EL (cell line): ENCODE measurements at places on chromosomes 16 and 17.

GRCh38 chr17:65684631-65685030 lies 123.2 kb upstream of the AXIN2 start:
- DNase-seq, result no peak

GRCh38 chr16:26196310-26196709 lies 504.6 kb downstream of the HS3ST4 start:
- no peak for DNase-seq

DNA sequence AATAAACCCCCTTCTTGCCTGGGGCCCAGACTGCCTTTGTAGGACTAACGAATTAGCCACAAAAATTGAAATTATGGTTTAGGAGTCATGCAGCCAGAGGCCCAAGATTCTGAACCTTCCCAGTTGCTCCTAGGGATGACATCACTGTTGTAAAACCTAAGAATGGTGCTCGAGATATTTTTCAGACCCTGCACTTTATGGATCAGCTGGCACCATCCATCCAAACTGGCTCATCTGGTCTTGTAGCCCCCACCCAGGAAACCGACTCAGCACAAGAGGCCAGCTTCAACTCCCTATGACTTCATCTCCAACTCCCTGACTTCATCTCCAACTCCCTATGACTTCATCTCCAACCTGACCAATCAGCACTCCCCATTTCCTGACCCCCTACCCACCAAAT lies 10.9 kb upstream of the EVPL start:
- peak; percentile 32 for DNase-seq

DNA sequence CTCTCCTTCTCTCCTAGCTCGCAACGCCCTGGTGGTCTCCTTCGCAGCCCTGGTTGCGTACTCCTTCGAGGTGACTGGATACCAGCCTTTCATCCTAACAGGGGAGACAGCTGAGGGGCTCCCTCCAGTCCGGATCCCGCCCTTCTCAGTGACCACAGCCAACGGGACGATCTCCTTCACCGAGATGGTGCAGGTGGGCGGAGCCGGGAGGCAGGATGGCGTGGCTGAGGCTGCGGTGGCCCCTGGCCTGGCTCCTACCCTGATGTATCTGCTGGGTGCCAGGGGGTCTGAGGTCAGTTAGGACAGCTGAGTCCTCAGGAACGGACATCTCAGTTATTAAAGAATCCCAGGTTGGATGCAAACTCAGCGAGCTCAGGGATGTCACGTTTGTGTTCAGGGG lies 16.7 kb downstream of the SLC26A11 start:
- DNase-seq, result no peak

GRCh38 chr17:43531955-43532354 lies 14.2 kb downstream of the ETV4 start:
- DNase-seq, result peak; percentile 34

GRCh38 chr17:43553573-43553972 lies 7.4 kb upstream of the ETV4 start:
- DNase-seq, result no peak

DNA sequence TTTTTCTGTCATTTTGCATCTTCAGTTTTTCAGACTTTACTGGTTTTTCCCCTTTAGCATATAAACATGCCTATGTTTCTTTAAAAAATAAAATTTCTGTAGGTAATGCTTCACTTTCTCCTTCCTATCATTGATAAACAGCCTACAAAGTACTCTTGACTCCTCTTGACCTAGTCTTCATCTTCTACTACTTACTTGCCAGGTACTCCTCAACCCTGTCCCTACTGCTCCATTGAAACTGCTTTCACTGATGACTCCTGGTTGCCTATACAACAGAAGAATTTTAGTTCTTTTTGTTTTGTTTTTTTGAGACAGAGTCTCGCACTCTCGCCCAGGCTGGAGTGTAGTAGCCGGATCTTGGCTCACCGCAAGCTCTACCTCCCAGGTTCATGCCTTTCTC lies 7.0 kb downstream of the DDX42 start:
- DNase-seq, result no peak

DNA sequence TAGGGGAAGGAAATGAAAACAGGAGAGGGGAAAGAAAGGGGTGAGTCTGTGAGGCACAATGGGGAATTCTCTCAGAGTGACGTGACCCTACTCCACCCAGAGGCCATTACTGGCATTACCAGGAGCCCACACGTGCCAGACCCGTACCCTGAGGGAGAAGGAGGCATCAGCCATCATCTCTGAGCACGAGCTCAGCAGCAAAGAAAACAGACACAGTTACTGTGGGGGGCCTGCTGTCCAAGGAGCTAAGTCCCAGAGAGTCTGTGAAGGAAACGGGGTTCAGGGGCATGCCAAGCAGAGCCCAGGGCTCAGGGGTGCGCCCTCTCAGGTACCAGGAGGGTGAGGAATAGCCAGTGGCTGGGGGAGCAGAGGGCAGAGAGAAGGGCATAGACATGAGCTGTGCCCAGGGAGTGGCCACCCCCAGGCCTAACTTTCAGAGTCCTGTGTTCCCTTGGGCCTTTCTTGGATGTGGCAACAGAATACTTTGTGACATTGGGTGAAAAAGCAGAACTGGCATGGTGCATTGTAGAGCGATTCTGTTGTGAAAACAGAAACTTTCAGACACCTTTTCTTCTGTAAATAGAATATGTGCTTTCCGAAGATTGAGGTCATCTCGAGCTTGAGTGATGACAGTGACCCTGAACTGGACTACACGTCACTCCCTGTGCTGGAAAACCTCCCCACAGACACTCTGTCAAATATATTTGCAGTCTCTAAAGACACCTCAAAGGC lies 11.3 kb downstream of the TAF1C start:
- DNase-seq, result no peak

GRCh38 chr17:49551221-49552069 lies 24.2 kb upstream of the NXPH3 start:
- no peak for DNase-seq

DNA sequence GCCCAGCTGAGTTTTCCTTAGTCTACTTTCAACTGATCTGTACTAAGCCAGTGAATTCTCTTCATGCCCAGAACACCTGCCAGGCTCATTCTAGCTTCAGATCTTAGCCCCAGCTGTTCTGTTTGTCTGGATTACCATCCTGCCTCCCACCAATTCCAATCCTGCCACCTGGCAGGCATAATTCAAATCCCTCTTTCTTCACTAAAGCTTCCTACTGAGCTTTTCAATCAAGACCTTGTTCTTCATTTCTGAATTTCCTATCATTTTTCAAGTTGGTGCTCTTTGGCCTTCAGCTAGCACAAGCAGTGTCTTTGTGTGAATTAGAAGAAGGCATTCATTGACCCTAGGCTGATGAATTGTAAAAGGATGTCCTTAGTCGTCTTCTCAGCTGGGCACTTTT lies 357.6 kb downstream of the UTP18 start:
- no peak for DNase-seq

GRCh38 chr17:74491626-74492025 lies 25.2 kb downstream of the CD300A start:
- DNase-seq, result no peak

DNA sequence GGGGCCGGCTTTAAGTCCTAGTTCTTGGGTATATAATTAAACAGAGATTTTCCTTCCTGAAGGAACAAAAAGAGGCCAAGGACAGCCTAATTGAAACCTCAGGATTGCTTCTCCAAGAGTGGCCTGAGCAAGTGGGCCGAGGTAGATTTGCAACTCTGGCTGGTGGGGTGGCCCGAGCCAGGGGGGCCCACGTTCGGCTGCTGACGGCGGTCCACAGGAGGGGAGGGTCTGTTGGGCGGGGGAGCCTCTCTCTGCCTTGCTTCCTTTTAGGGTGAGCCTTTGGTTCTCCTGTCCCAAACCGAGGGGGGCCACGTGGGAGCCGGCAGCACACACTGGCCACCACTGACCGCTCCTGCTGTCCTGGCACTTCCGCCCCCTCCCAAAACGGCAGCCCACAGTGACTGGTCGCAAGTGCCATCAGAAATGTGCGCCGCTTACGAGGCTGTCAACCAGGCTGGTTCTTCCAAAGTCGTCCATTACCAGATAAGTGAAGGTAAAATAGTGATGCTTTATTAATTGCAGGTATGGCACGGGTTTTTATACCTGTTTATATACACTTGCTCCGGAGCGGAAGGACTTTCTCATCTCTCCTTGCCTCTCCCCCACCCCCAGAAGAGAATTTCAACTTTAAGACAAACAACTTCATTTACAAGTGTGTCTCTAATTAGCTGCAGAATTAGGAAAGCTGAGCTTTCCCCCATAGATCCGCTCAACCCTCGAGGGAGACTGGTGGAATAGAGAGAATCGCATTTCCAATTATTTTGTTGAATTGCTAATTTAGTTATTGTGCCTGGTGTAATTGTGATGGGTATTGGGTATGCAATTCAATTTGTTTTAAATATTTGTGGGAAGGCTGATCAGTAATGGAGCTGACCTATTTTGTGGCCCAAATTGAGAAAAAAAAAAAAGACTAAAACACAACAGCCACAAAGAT lies 117.8 kb downstream of the AATF start:
- DNase-seq, result no peak

GRCh38 chr16:83356266-83356665 lies 451.5 kb upstream of the HSBP1 start:
- DNase-seq, result peak; percentile 56

DNA sequence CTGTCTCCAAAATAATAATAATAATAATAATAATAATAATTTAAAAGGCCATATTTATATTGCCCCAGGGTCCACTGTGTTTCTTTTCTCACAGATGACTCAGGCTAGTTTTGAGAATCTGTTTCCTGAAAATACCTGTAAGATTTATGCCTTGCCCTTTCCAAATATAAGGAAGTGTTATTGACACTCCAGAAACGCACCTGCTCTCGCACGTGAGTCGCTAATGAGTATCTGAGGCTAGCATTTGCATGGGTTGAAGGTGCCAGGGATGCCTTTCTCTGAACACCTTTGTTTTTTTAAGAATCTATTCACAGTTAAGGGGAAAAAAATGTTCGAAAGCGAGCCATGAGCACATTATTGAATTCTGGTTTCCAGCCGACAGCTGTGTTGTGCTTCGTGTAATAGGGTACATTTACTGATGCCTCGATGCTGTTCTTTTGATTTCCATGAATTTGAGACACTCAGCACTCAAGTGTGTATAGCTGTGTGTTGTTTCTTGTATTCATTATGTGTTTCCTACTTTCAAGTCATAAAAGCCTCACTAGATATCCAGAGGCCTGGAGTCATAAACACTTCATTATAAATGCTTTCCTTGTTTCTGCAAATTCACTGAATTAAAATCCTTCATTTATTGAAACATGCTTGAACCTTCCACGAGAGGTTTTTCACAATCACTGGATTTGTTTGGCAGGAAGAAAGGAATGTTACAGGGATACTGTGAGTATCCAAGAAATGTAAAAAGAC lies 45.0 kb upstream of the NOL11 start:
- DNase-seq, result no peak

DNA sequence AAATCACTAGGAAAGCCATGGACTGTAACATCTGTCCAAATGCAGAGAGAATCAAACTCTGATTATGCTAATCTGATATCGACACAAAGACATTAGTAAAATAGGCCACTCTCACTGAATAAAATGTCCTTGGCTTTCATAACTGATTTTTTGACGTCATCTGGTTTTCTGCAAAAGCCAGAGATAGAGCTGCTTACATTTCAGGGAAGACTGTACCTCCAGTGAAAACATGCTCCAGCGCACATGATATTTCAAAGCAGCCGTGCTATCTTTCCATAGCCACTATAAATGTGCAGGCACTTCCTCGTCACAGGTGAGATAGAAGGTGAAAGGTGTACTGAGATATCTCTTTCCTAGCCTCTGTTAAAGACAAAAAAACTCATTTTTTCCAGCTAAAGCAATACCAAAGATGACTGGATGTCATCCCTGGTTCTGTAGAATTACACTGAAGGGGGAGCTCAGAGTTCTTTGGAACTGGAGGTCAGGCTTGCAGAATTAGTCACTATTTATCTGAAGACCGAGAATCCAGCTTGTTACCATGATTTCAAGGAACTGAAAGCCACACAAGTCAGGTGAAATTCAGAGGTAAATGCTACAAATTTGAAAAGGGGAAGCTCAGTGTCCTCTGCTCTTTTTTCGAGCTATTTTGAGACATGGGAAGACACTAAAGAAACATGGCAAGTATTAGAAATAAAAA lies 249.5 kb downstream of the CA10 start:
- no peak for DNase-seq

- DNase-seq, result no peak
These were observed 95.7 kb upstream of the DNAH17 start for GRCh38 chr17:78672871-78673371.

DNA sequence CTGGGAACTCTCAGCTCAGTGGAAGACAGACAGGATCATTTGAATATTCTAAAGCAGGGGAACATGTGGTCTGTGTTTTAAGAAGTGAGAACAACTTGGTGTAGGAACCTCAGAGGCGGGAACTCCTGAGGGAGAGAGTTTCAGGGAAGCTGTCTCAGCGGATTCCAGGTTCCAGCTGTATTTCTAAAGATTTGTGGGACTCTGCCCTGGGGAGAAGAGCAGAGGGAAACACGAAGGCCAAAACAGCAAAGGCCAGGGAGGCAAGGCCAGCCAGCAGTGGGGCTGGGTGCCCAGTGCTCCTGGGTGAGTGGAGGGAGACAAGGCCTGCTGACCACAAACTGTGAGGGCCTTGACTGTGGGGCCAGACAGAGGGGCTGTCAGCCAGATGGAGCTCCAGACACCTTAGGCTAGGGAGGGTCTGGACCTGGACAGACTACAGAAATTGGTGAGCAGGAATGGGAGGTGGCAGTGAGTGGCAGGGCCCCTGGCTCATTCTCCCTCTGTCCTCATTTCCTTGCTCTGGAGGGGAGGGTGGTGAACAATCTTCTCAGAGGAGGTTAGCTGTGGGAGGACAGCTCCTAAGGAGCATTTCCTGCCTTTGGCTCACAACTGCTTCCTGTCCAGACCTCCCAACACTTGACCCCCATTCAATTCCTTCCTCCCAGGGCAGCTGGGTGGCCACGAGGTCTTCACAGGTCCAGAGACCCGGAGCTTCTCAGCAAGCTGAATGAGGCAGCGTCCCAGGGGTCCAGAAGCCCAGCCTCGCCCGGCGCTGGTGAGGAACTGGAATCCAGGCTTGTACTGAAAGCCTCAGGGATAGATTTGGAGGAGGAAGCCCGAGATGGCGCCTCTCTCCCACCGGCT lies 21.0 kb upstream of the FZD2 start:
- peak; percentile 54 for DNase-seq

DNA sequence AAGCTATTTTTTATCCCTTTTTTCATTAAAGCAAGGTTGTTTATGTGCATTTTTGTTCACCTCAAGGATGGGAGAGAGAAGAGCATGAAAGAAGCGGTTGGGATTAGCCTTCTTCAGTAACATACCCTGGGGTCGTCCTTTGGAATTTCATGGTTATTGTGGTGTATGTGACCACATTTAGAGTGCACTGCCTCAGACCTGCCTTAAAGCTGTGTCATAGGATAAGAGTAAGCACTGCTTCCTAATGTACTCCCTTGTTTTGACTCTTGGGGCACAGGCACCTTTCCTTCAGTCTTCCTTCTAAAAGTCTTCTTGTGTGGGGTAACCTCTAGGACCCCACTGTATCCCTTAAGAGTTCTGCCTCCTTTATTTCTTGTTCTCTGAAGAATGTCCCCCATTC lies 28.9 kb downstream of the TNRC6A start:
- DNase-seq, result peak; percentile 51
